ENCODE measurements at places on chromosomes 6 and 20.

DNA sequence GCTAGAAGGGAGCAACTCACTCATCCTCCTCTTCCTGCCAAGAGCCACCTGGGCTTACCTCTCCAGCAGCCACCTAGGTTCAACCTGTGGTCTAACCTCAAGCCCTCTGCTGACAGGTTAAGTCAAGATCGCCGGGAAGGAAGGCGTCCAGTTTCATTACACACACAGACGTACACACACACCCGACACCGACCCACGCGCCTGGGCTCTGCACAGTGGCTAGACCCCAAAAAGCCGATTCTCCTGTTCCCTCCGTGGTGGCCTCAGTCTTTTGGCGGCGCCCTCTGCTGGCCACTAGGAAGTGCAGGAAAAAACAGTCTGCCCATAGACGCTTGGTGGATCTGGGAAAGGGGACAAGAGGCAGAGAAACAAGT lies 52.8 kb downstream of the MRPL14 start:
- DNase-seq, result peak; percentile 85

- no peak for DNase-seq
These were observed 121.2 kb downstream of the BCKDHB start for GRCh38 chr6:80227545-80228105.

GRCh38 chr6:22888163-22888752 lies 318.9 kb downstream of the HDGFL1 start:
- no peak for DNase-seq

- no peak for DNase-seq
These were observed 3.1 kb downstream of the TRMT6 start for GRCh38 chr20:5947276-5947675.

- DNase-seq, result no peak
These were observed 126.2 kb downstream of the IPCEF1 start for GRCh38 chr6:154230393-154230792.
